Liver (tissue), 10 donors: ENCODE measurements at places on chromosomes 7 and 10. TPM values are rescaled to one million over a fixed set of nuclear protein-coding genes. Genes with fewer than 3 reads are reported as not detected.

The RBP4 gene
- total RNA-seq, result 2,873 TPM

The OR2A7 gene
- 1.6 TPM for total RNA-seq

GRCh38 chr7:103396471-103396870 is 49.0 kb downstream of the PSMC2 start:
- no peaks in the 10 kb centered on the region for H3K27me3 ChIP-seq
- H3K4me1 ChIP-seq, result no peaks in the 10 kb centered on the region
- H3K4me3 ChIP-seq, result no peak overlapping the region
- H3K27ac ChIP-seq, result no peak overlapping the region
- H3K36me3 ChIP-seq, result no peaks in the 10 kb centered on the region

- DNase-seq, result no peak
- H3K27ac ChIP-seq, result no peak overlapping the region
- no peaks in the 10 kb centered on the region for H3K4me1 ChIP-seq
- no peak overlapping the region for H3K4me3 ChIP-seq
- H3K27me3 ChIP-seq, result no peaks in the 10 kb centered on the region
Observed at GRCh38 chr7:134200970-134201369, 73.8 kb downstream of the LRGUK start.

DNA sequence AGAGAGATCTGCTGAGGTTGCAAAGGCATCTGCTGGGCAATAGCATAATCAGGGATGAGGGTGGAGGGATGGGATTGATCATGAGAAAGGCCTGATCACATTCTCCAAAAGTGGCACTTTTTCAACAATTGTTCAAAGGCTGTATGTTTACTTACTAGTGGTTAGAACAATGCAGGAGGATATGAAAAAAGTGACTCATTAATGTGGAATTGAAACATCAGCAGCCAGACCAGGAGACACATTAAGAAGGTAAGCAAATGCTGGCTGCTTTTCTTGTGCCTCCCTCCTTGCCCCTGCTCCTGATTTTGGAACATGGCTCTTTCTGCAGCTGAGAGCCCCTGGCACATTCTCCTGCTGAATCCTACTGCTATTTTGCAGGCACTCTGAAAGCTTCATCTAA is 63.5 kb downstream of the FAM204A start:
- no peaks in the 10 kb centered on the region for H3K27me3 ChIP-seq
- no peaks in the 10 kb centered on the region for H3K4me1 ChIP-seq
- H3K4me3 ChIP-seq, result no peak overlapping the region
- no peaks in the 10 kb centered on the region for H3K36me3 ChIP-seq
- H3K27ac ChIP-seq, result no peak overlapping the region

DNA sequence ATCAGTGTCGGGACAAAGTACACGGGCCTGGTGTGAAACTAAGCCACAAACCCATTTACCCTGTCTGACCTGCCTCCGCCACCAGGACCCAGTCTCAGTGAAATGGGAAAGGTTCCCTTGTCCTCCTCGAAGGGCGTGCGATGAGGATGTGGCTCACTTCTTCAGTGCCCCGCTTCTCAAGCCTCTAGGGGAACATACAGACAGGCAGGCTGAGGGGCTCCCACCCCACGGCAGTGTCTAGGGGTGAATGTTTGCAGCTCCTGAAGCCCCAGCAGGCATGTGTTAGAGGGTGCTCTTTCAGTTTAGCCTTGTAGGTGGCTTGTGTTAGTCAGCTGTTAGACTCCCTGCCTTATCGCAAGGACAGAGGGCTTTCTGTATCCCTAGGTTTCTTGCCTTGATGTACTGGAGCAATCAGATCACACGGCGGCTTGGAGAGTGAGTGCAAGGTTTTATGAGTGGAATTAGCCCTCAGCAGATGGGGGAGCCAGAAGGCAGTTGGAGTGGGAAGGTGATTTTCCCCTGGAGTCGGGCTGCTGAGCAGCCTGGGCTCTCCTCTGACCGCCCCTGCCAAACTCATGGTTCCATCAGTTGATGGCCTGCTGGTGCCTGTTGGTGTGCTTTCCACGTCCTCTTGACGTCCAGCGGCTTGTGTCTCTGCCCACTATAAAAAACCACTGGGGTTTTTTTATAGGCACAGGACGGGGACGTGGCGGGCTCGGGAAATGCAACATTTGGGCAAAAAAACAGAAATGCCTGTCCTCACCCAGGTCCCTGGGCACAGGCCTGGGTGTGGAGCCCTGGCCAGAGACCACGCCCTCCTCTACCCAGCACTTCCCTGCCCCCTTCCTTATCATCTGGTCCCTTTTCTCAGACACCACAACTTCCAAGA is 759 bp downstream of the NUDT1 start:
- H3K27me3 ChIP-seq, result no peaks in the 10 kb centered on the region
- peak overlapping the region; percentile 97 for H3K4me3 ChIP-seq
- peaks cover 22% of the 10 kb centered on the region for H3K4me1 ChIP-seq
- no peak overlapping the region for H3K27ac ChIP-seq

DNA sequence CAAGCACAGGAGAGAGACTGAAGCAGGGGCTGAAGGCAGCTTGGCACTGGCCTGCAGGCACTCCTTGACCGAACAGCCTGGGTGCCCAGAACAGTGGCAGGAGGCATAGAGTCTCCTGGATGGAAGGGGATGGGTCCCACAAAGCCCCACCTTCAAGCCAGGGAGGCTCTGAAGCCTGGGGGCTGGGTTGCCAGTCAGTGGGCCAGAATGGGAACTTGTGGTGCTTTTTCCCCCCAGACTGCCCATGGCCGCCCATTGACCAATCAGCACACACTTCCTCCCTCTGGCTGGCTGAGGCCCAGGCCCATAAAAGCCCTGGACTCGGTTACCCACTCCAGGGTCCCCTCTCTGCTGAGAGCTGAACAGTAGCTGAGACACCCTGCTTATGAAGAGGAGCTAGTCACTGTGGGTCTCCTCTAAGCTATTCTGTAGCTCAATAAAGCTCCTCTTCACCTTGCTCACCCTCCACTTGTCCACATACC is 109.6 kb downstream of the ELAPOR2 start:
- no peak for DNase-seq
- no peak overlapping the region for H3K27ac ChIP-seq
- H3K27me3 ChIP-seq, result no peaks in the 10 kb centered on the region
- no peak overlapping the region for H3K4me3 ChIP-seq

DNA sequence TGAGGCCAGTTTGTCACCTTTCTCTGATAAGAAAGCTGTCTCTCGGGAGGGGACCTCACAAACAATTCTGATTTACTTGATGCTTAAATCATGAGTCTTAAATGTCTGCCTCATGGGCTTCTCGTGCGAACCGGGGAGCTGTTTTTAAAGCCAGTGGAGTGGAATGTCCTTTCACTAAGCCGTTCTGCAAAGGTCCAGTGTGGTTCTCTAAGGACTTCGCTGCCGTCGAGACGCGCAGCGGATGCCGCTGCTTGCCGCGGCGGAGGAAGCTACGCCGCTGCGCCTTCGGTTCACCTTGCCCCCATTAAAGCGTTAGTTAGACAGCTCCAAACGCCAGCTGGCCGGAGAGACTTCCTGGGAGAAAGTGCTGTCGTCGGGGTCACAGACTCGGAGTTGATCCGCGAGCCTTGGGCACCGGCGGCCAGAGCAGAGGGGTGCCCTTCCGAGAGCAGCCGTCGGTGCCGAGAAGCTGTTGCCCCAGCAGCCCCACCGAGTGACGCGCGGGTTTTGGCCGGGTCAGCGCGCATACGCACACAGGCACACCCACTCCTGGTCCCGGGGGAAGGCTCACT is 1.3 kb upstream of the HMX3 start:
- no peak for DNase-seq
- peaks cover 18% of the 10 kb centered on the region for H3K4me1 ChIP-seq
- no peak overlapping the region for H3K27ac ChIP-seq
- peaks cover 24% of the 10 kb centered on the region for H3K27me3 ChIP-seq
- H3K36me3 ChIP-seq, result no peaks in the 10 kb centered on the region
- no peak overlapping the region for H3K4me3 ChIP-seq

GRCh38 chr10:114893251-114893650 is 44.7 kb upstream of the TRUB1 start:
- H3K27me3 ChIP-seq, result no peaks in the 10 kb centered on the region
- no peaks in the 10 kb centered on the region for H3K36me3 ChIP-seq
- H3K4me1 ChIP-seq, result no peaks in the 10 kb centered on the region
- DNase-seq, result no peak
- no peak overlapping the region for H3K27ac ChIP-seq
- no peak overlapping the region for H3K4me3 ChIP-seq

DNA sequence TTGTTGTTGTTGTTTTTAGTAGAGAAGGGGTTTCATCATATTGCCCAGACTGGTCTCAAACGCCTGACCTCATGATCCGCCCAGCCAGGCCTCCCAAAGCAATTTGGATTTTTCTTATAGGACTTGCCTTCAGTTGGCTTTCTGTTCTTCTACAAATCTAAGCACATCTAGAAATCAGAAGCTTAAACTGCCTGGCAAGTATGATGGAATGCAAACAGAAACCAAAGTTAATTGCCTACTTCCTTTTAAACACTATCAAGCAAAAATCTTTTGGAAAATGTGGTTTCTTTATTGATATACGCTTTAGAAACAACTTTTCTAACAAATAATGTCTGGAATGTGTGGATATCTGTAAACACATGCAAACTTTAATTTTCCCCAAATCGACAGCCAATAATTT is 64.9 kb downstream of the USP6NL start:
- H3K36me3 ChIP-seq, result no peaks in the 10 kb centered on the region
- H3K4me3 ChIP-seq, result no peak overlapping the region
- H3K27me3 ChIP-seq, result no peaks in the 10 kb centered on the region
- H3K4me1 ChIP-seq, result no peaks in the 10 kb centered on the region

DNA sequence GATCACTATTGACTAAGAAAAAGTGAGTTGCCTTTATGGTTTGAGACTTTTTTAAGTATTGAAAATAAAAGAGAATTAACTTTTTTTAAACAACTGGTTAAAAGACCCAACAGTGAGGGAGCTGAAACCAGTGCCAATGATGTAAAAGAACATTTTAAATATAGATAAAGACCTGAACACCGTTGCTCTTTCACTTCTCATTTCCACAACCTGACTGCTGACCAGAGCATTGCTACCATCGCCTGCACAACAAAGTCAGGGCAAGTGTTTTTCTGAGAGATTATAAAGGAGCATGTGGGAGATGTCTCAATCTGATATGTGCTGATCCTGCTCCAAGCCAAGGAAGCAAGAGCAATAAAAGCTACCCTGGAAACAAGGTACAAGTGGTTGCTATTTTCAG is 34.7 kb downstream of the IMMP2L start:
- H3K4me3 ChIP-seq, result no peak overlapping the region
- H3K27ac ChIP-seq, result no peak overlapping the region
- peaks cover 8% of the 10 kb centered on the region for H3K4me1 ChIP-seq
- H3K27me3 ChIP-seq, result no peaks in the 10 kb centered on the region
- no peaks in the 10 kb centered on the region for H3K36me3 ChIP-seq

DNA sequence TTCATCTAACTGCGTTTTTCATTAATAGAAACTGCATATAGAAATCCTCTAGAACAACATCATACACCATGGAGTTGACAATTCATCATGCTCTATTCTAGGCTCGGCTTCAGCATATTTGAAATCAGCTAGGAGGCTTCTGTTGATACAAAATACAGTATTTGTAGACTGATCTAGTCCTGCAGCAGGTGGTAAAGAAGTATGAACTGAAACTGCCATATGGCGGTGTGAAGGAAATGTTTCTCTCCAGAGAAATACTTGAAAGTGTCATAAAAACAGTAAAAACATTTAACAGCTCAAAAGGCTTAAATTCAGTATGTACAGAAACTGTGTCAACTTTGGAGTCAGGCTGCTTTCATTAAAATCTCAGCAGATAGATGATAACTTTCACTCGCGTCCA is 32.0 kb upstream of the MYO3A start:
- no peak overlapping the region for H3K27ac ChIP-seq
- H3K27me3 ChIP-seq, result no peaks in the 10 kb centered on the region
- H3K4me3 ChIP-seq, result no peak overlapping the region
- H3K36me3 ChIP-seq, result no peaks in the 10 kb centered on the region
- no peak for DNase-seq

GRCh38 chr7:158108646-158109293 is 478.9 kb downstream of the PTPRN2 start:
- H3K4me3 ChIP-seq, result no peak overlapping the region
- H3K27me3 ChIP-seq, result no peaks in the 10 kb centered on the region

GRCh38 chr7:66277492-66277891 is 72.4 kb downstream of the TPST1 start:
- H3K27ac ChIP-seq, result no peak overlapping the region
- peaks cover 2% of the 10 kb centered on the region for H3K36me3 ChIP-seq
- DNase-seq, result no peak
- no peaks in the 10 kb centered on the region for H3K4me1 ChIP-seq

GRCh38 chr7:22791204-22792158 is 31.2 kb downstream of the TOMM7 start:
- peaks cover 4% of the 10 kb centered on the region for H3K4me1 ChIP-seq
- H3K4me3 ChIP-seq, result no peak overlapping the region
- no peak for DNase-seq
- H3K27ac ChIP-seq, result no peak overlapping the region
- H3K27me3 ChIP-seq, result no peaks in the 10 kb centered on the region
